SHP77 (cell line): ENCODE measurements at places on chromosomes 12 and 14.
A peak's percentile ranks its signal among the peaks of the same experiment; 100 is the strongest.

- DNase-seq: no peak
Measured at GRCh38 chr12:131441060-131441396, 269.9 kb upstream of the SFSWAP start.

DNA sequence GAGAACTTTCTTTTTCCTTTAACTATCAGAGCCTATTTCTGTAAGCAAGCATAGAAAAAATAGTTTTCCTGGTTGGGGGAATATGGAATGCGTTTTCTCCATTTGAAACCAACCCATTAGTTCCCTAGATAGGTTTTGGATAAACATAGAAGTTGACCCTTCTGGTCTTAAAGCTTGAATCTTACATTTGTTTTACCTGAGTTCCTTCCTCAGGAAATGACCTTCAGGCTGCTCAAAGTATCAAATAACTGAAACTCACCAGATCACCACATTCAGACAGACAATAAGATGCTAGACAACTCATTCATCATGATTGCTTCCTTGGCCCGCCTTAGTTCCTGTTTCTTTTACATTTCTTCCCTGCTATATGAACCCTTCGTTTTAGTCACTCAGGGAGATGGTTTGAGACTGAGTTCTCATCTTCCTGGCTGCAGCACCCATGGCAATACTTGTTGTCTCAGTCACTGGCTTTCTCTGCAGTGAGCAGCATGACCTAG lies 52.2 kb downstream of the LRP6 start:
- DNase-seq: no peak

- DNase-seq: peak; percentile 67
Measured at GRCh38 chr12:53452159-53453077, 516 bp downstream of the PCBP2 start.

GRCh38 chr12:116361414-116362223 lies 84.1 kb upstream of the MED13L start:
- DNase-seq: peak; percentile 86

GRCh38 chr14:101810897-101811621 lies 49.5 kb downstream of the PPP2R5C start:
- DNase-seq: no peak

DNA sequence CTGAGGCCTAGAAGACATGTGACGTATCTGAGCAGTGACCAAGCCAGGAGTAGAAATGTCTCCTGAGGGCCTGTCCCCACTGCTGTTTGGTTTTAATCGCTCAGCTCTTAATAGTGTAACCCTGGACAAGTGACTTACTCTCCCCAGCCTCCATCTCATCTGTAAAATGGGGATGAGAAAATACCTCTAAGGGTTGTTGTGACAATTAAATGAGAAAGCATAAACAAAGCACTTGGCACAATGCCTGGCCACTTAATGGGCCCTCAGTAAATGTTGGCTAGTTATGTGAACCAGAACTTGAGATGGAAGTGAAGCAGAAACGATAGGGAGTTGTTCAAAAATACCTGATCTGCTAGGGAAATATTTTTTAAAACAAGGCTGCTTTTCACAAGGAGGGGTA lies 58.2 kb downstream of the HMGA2 start:
- DNase-seq: no peak

DNA sequence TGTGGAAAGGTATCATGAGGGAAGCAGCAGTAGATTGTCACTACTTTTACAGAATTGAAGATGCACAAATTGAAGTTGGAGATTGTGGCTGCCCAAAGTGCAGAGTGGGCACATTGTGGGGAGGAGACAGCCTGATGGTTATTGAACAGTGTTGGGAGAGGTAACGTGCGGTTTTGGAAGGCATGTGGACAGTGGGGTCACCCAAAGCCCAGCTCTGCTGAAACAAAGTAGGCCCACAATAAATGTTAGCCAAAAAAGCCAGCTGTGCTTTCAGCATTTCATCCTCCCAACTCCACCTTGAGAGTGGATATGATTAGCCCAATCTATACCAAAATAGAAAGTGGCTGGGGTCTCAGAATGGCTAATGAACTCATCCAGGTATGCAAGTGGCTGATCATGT lies 96.7 kb downstream of the TMX1 start:
- DNase-seq: no peak

GRCh38 chr12:116954710-116955381 lies 44.1 kb downstream of the FBXW8 start:
- no peak for DNase-seq

DNA sequence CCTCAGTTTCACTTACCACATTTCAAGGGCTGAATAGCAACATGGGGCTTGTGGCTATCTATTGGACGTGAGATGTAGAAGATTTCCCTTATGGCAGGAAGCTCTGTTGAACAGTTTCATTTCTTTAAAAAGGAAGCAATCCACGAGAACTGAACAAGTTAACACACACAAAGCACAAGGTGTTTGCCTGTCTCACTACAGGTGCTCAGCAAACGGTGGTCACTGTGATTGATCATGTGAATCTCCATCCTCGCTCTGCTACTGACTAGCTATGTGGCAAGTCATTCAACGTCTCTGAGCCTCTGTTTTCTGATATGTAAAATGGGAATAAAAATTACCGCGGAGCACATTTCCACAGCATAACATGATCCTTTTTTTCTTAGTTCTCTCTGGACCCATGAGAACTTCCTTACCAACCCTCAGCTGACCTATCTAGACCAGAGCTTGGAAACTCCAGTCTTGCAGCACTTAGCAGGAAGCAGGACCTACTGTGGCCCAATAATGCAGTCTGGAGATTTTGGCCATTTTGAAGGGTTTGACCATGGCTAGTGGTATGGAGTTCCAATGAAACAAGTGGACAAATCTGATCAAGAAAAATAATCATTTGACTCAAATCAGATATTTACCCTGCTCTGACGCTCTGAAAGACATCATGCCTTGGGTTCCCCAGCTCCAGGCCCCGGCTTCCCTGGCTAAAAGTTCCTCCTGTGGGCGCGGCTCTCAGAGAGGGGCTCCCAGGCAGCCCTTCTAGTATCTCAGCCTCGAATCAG lies 278.8 kb downstream of the ZFP36L1 start:
- no peak for DNase-seq

DNA sequence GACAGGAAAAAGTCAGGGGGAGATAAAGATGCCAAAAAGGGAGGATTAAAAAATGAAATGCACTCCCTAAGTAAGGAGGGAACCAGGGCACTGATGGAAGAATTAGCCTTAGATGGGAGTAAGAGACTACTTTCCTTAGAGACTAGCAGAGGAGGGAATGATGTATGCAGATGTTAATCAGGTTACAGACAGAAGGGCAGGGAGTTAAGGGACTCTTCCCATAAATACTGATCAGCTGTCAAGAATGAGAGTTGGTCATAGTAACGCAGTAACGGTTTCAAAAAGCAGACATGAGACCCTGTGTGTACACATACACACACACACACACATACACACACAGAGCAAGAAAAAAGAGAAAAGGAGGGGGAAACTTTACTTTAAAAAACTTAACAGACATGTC lies 93.4 kb downstream of the PHLDA1 start:
- no peak for DNase-seq

DNA sequence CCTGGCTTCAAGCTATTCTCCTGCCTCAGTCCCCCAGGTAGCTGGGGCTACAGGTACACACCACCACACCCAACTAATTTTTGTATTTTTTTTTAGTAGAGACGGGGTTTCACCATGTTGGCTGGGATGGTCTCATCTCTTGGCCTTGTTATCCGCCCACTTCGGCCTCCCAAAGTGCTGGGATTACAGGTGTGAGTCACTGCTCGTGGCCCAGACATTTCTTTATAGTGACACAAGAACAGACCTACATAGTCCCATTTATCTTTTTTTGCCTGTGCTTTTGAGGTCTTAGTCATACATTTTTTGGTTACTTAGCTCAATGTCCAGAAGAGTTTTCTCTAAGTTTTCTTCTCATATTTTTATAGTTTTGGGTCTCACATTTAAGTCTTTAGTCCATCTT lies 247.4 kb downstream of the SYT10 start:
- DNase-seq: no peak
